ENCODE measurements at places on chromosomes 5 and 9. TPM values are rescaled to one million over a fixed set of nuclear protein-coding genes. Genes with fewer than 3 reads are reported as not detected.

Gene HRCT1
- 2.1 TPM for total RNA-seq

Gene CDX1
- not detected for total RNA-seq

Gene OR13C4
- not detected for total RNA-seq

Gene AMBP
- total RNA-seq: not detected

Gene OXCT1
- total RNA-seq: 39.9 TPM

Gene FAM81B
- not detected for total RNA-seq

GRCh38 chr5:59137846-59138245, 555.0 kb downstream of the RAB3C start:
- DNase-seq: no peak

- peak; percentile 66 for DNase-seq
Observed at GRCh38 chr5:166772770-166773169, 1518.7 kb upstream of the WWC1 start.

GRCh38 chr5:104702212-104702611, 1139.6 kb upstream of the NUDT12 start:
- DNase-seq: peak; percentile 19

DNA sequence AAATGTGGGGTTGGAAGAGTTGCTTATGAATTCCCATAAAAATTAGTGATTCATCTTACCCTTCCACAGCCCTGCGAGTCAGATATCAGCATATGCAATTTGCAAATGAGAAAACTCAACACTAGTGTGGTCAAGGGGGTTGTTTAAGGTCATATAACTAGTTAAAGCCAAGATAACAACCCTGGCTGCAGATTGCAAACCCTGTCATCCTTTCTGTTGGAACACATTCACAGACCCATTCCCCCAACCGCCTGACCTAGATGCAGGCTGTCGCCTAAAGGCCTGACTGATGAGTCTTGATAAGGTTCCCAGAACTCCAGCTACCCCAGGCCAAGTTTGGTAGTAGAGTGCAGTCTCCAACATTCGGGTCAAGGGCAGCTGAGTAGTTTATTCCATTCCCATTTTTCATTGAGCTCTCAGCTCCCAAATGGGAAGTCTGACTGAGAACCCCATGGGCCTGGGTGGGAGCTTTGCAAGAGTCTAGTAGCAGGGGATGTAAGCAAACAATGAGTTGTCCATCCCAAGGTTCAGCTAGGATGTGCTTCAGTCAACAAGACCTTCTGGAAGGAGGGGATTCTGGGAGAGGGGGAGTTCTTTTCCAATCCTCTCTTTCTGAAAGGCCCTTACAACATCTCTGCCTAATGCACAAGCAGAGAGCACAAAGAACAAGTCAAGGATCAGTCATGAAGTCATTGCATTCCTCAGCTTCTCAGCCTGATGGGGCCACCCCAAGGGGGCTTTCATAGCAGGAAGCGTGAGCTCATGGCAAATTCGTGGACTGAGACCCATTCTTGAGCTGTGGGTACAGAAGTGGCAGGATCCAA, 40.3 kb downstream of the ADAM19 start:
- peak; percentile 58 for DNase-seq

- peak; percentile 20 for DNase-seq
Observed at GRCh38 chr9:27539479-27540441, 10.1 kb upstream of the MOB3B start.

DNA sequence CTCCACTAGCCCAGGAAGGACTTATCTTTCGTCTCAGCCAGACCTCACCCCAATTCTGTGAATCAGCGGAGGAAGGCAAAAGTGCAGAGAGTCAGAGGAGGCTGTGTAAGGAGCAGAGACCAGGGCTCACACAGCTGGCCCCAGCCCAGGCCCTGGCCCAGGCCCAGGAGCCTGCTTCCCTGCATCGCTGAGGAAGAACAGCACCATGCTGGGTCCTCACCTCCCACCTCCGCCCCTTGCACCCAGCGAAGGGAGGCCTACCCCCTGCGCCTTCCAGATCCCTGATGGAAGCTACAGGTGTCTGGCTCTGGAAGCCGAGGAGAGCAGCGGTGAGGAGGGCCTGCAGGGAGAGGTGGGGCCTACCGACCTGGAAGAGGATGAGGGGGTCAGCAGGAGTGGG, 22.3 kb upstream of the SYNPO start:
- no peak for DNase-seq

- no peak for DNase-seq
Observed at GRCh38 chr5:128766406-128766805, 198.9 kb upstream of the SLC27A6 start.

- DNase-seq: no peak
Observed at GRCh38 chr5:139453683-139454567, 8.6 kb downstream of the ECSCR start.

Measured in LHCN-M2 (cell line).